Foreskin keratinocyte (primary cell): ENCODE measurements at places on chromosomes 3 and 15. TPM values are rescaled to one million over a fixed set of nuclear protein-coding genes. Genes with fewer than 3 reads are reported as not detected.

APBA2 gene
- total RNA-seq: 13.9 and 21.1 TPM in 2 replicates

GUCA1C gene
- total RNA-seq: 0.28 TPM in 1 of 2 replicates, not detected in the other

DLL4 gene
- not detected in 2 replicates for total RNA-seq

ACKR4 gene
- total RNA-seq: 0.21 and 0.31 TPM in 2 replicates

DNA sequence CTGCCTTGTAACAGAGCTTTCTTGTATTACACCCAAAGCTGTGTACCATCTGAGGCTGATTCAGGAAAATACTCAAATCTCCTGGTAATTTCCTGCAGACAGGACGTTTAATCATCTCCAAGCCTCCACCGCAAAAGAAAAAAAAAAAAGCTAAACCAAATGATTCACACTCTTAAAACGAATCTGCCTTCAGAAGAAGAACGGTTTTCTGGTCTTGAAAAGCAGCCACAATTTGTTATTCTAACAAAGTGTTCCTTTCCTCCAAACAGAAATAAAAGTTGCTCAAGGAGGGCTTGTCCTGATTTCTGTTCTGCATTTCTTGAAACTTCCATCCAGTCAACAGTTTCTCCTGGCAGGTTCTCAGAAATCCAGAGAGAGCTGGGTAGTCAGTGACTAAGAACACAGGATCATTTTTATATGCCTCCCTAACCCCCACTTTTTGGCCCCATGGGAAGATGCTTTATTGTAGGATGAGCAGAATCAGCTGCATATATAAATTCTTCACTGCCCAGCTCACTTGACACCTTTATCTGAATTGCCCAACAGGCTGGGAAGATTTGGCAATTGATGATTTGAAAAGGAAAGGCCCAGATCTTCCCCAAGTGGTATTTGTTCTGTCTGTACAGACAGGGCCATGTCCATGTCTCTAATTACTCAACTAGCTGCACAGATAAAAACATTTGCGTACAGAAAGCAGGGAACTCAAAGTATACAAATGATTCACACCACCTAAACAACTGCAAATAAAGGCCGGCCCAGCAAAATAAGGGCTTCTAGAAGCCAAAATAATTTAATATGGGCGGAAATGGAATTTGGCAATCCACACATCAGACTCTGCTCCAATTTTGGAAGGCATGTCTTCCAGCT lies 41.0 kb upstream of the PRICKLE2 start:
- DNase-seq: peak; percentile 86

DNA sequence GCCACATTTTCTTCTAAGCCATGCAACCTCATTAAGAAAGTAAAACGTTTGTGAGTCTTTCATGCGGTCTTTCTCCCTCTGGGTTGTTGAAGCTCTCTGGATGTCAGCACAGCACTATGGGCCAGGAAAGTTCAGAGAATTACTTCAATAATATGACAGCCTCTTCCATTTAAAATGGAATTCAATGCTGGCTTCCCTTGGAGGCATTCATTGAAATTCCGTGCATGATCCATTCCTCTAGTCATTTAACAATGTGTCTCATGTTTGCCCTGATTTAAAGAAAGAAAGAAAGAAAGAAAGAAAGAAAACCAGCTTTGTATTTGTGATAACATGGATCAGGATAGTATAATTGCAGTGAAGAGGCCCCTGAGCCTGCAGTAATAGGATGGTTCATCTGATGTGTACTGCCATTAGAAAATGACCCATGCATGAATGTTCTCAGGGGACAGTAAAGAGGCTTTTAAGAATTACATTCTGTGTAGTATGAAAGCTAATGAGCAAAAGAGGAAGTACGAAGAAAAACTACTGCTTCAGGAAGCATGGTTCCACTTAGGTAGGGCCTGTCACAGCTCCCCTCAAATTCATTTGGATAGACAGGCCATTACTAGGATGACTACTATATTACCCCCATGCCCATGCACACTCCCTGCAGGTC lies 146.0 kb downstream of the ARPP21 start:
- no peak for DNase-seq

DNA sequence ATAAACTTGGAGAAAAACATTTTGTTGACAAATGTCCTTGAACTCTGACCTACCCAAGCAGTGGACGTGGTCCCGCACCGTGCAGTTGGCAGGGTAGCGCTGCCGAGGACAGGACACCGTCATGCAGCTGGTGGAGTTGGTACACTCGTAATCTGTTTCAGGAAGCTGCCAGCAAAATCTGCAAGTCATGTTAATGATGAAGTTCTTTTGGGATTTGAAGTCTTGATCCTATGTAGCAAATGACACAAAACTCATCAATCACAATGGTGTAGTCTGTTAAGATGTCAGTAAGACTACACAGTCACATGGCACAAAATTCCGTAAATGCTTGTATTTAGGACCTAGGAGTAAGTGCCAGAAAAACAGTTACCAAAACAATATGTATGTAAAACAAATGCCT lies 5.5 kb downstream of the TM2D3 start:
- no peak for DNase-seq

- DNase-seq: no peak
Observed at GRCh38 chr15:26231096-26231495, 368.0 kb upstream of the ATP10A start.

DNA sequence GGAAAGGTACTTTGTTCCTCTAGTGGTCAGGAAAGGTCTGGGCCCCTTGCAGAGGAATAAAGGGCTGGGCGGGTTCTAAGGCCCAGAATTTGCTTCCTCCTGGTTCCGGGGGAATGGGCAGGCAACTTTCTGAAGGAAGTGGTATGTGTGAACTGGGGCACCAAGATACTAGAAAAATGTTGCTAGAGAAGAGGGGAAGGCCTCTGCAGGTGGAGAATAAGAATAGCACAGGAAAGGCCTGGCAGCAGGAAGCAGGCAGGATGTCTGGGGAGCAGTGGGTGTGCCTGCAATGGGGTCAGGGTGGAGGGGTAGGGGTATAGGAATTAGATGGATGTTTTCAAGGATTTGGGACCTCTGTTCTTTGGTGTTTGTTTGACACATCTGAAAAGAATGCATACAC lies 2.0 kb downstream of the SLC22A13 start:
- DNase-seq: no peak

GRCh38 chr3:176041812-176042211 lies 1155.5 kb downstream of the TBL1XR1 start:
- no peak for DNase-seq

GRCh38 chr3:78402720-78403119 lies 1362.8 kb downstream of the ROBO2 start:
- peak; percentile 94 for DNase-seq

DNA sequence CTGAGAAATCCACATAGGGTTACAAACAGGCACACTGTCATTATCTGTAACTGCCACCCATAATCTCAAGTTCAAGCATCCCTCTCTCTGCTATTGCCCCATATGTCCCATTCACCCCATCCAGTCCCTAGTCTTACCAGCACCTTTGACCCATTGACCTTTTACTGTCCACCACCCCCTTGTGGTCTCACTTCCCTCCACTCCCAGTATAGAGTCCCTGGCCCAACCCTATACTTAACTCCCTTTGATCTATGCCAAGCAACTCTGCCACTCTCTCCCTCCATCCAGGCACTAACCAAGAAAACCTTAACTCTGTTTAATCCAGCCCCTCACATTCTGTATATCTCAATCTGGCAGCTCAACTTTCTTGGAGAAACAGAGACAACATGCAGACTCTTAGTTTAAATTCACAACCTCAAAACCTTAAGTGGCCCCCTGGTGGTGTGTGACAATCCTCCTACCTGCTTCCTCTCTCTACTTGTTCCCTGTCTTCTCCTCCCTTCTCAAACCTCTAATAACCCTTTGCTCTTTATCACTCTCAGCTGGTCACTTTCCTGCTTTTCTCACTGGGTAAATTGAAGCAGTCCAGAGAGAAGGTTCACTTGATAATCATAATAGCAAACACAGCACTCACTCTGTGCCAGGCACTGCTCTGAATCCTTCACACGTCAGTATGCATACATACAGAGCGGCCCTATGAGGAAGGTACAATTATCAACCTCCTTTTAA lies 162.7 kb downstream of the STT3B start:
- no peak for DNase-seq

GRCh38 chr3:49785565-49786356 lies 581 bp downstream of the IP6K1 start:
- no peak for DNase-seq
